ENCODE measurements at places on chromosomes 6 and 20.

DNA sequence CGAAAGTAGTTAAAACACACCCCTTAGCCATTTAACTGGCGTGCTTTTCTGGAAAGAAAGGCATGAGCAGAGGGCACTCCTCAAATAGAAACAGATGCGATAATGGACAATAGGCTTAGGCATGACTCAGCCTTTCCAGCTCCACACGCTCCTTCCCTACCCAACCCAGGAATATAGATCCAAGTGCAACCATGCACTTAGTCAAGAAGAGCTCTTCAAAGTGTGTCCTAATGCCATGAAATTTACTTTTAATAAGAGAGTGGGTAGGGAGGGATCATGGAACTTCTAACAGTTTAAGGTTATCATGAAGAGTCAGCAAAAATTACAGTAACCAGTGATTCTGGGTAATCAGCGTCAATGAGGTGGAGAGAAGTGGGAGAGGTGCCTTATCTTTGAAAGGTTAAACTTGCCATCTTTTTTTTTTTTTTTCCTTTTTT, 2.4 kb upstream of the EFHC1 start:
- no peak for DNase-seq

DNA sequence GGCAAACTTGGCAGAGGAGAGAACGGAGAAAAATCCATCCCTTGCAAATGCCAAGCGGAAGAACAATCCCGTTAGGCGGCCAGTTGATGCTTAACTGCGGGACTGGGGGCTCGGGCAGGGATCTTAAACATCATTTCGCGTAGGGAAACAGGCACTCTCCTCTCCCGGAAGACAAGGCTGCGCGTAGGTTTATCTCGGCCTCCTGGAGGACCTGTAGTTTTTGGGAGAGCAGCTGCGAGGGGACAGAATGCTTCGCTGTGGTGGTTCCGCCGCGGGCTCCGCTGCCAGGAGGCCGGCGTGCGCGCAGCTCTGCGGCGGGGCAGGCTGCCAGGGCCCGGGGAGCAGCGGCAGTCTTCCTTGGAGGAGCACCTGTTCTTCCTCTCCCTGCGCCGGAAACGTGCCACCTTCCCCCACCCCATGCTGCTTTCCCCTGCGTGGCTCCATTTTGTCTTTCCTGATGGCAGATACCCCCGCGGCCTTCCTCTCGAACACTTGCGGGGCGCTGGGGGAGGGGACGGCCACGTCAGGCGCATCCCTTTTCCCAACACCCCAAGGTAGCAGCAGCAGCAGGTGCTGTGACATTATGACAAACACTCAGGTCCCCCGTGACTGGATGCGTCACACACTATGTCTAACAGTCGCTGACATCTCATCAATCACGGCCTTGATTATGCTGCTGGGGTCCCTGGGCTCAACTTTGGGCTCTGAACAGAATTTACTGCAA, 230.7 kb upstream of the BTBD3 start:
- DNase-seq = no peak

DNA sequence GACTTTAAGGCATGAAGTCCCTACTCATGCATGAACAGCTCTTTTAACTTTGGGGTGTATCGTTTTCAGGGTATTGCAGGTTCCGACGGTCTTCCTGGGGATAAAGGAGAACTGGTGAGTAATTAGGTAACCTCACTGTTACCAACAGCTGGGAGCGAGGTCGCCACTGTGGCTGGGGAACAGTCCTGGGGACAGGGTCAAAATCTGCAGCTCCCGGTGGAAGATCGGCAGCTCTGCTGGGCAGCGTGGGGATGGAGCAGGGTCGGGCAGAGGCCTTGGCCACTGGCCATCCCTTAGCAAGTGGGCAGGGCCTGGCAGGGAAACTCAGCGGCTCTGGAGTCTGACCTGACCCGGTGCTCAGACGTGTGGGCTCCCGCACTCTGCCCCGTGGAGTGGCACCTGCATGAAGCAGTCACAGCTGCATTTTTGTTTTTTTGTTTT, 16.1 kb downstream of the COL9A3 start:
- no peak for DNase-seq

DNA sequence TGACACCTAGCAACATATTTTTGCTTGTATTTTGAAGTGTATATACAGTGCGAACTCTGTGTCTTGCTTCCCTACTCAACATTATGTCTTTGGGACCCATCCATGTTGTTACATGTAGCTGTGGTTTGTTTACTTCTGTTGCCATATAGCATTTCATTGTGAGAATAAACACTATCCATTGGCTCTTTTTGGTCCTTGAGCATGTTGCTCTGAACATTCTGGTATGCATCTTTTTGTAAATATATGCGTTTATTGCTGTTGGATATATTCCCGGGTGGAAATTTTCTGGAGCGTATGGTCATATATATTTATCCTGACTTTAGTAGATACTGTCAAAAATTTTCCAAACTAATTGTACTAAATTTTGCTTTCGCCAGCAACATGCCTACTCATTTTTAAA, 222.5 kb upstream of the SPTLC3 start:
- DNase-seq = no peak

DNA sequence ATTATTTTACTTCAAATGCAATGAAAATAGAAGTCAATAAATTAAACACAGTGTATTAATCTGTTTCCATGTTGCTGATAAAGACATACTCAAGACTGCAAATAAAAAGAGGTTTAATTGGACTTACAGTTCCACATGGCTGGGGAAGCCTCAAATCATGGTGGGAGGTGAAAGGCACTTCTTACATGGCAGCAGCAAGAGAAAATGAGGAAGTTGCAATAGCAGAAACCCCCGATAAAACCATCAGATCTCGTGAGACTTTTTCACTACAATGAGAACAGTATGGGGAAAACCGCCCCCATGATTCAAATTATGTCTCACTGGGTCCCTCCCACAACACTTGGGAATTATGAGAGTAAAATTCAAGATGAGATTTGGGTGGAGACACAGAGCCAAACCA, 82.2 kb downstream of the GPR63 start:
- DNase-seq = no peak

- no peak for DNase-seq
Measured at GRCh38 chr6:153312634-153313033, 181.6 kb upstream of the RGS17 start.

All from activated T-helper 1 cell treated with anti-CD3 and anti-CD28 coated beads, Interleukin-2, amount 50 U/mL, for 16 hours (primary cell).